ENCODE measurements at places on chromosomes 12 and 14.

DNA sequence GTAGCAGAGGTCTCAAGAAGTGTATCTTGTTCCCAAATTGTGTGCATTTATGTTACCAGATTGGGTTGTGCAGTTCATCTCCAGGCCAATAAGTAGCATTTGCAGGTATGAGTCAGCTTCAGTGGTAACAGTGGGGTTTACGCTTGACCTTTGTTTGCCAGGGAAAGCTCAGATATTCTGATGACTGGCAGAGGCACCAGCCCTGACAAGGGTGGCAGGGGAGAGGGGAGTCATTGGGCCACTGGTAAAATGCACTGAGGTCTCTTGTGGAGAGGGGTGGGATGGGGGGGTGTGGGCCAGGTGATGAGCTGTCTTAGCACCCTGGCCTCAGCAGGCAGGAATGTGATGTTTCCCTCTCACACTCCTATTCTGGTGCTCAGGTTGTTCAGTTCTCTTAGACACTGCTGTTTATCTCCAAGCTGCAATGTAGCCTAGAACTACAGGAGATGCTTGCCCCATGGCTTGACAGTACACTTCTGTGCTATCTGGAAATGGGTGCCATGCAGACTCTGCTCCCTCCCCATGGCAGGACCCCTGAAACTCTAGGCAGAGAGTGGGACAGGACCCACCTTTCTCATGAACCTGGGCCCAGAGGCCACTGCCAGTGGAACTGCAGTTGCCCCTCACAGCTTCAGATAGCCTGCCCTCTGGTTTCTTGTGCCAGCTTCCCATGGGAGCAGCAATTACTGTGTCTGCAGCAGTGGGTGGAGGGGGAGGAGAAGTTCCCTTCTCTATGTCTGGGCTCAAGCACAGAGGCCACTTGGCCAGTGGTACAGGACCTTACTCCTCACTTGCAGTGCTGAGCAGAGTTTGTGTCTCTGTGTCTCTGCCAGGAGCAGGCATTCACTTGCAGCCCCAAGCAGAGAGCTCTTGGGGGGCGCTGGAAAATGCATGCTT lies 31.9 kb downstream of the USP15 start:
- DNase-seq: no peak

GRCh38 chr12:108589028-108589839 lies 8.7 kb downstream of the TMEM119 start:
- DNase-seq: no peak

DNA sequence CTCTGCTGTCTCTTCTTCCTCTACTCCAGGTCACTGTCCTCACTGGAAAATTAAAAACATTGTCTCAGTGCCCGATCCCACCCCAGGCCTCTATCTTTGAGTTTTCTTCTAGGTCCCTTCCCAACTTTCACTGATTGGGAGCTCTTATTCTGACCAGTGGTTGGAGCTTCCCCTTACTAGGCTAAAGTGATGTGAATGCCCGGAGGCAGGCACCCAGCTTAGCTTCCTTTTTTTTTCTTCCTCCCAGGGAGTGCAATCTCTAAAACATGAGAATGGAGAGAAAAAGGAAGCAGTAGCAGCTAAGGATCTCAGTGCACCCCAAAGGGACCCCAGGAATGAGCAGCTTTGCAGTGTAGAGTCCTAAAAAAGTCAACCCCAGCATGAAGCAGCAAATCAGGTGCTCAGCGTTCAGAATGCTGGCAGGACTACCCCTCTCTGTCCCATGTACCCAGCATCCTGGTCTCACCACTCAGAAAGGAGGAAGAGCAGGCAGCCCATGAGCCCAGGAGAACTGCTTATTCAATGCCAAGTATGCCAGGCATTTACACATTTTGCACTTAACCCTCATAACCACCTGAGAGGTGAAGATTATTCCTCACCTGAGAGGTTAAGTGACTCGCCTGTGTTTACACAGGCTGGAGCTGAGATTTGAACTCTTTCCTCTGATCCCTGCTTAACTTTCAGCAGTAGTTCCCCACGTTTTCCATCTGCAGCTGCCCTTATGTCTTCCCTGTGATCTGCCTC lies 146.2 kb upstream of the PWP1 start:
- no peak for DNase-seq

- DNase-seq: no peak
These were observed 30.8 kb downstream of the MAX start for GRCh38 chr14:65071544-65071943.

- DNase-seq: no peak
These were observed at the start of gene RTN1 for GRCh38 chr14:59870277-59871165. RTN1 (minus strand) TSS chr14:59870776; CDS start chr14:59870630, 146 bp downstream.

DNA sequence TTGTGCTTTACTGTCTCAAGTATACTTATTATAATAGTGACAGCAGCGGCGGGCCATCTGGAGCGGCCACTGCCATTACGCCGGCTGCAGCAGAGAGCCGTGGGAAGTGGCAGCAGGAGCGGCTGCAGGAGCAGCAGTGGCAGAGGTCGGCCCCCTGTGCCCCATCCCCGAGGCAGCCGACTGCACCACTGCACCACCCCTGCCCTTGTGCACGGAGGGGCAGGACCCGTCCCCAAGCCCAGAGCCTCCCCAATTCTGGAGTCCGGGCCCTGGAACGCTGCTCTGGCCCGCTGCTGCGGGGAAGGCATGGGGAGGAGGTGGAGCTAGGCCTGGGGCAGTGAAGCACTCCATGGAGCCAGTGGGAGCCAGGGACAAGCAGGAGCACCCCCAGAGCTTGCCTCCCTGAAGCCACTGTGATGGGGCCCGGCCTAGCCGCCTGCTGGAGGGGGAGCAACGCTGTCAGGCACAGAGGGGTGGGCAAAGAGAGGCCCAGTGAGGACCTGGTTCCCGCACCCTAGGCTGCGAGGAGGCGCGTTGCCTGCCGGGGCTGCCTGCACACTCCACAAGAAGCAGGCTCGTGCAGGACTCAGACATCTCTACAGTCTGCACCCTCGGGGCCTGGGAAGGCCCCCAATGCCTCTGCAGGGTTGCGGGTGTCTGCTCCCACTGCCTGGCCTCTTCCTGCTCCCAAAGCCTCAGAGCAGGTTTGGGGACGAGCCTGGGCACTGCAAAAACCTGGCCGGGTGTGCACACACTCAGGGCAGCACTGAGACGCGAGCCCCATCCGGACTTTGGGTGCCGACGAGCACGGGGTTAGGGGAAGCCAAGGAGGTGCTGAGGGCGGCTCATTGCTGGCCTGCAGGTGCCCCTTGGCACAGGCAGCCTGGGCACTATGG lies 74.2 kb upstream of the RASSF8 start:
- no peak for DNase-seq

Measured in NAMALWA (cell line).